ENCODE measurements at places on chromosomes 6 and 20.

- no peak for DNase-seq
Observed at GRCh38 chr6:24838081-24838480, 39.4 kb upstream of the ARMH2 start.

DNA sequence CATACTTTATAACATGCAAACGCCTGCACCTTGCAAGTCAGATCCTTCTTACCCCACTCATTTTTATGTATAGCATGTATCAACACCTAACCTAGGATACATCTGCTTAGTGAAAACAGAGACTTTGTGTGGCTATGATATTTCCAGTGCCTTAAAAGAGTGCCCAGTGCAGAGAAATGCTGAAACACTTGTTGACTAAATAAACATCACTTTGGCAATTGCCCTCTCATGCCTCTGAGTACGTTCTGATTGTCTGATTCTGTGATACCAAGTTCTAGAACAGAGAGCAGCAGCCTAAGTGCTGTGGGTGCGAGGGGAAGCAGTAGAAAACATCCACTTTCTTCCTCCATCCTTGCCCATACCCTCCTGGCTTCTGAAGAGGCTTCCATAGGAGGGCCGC lies 13.6 kb downstream of the PLEKHG1 start:
- DNase-seq = no peak

GRCh38 chr6:109262261-109262660 lies 120.0 kb downstream of the CD164 start:
- DNase-seq = no peak

DNA sequence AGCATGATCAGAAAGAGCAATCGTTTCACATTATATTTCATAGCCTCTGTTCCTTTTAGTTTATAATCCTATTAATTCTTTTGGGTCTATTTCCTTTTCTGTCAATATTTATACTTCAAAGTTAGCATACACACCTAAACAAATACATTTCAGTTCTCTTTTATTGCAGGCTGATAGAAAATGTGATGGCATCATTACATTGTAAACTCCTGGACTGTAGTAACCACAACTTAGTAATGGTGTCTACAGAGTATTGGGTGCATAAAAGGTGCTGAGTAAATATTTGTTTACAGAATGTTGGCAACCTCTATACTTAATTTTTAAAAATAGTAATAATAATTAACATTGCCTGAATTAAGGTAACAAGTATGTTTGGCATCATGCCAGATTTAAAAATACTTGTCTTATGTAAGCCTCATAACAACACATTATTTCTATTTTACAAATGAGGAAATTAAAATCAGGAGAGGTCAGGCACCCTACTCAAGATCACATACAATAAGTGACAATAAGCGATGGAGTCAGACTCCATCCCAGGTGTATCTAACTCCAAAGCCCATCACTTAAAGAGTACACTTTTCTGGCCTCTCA lies 195.0 kb downstream of the UBE3D start:
- DNase-seq = no peak

GRCh38 chr6:148835920-148836441 lies 89.2 kb downstream of the UST start:
- DNase-seq = no peak

- DNase-seq = no peak
Observed at GRCh38 chr6:143218233-143218632, 157.5 kb downstream of the AIG1 start.

GRCh38 chr6:68778356-68779020 lies 143.4 kb downstream of the ADGRB3 start:
- DNase-seq = peak; percentile 38

GRCh38 chr20:39019805-39020325 lies 57.7 kb downstream of the DHX35 start:
- DNase-seq = no peak

- no peak for DNase-seq
Observed at GRCh38 chr6:37696841-37697662, 631 bp downstream of the MDGA1 start.

DNA sequence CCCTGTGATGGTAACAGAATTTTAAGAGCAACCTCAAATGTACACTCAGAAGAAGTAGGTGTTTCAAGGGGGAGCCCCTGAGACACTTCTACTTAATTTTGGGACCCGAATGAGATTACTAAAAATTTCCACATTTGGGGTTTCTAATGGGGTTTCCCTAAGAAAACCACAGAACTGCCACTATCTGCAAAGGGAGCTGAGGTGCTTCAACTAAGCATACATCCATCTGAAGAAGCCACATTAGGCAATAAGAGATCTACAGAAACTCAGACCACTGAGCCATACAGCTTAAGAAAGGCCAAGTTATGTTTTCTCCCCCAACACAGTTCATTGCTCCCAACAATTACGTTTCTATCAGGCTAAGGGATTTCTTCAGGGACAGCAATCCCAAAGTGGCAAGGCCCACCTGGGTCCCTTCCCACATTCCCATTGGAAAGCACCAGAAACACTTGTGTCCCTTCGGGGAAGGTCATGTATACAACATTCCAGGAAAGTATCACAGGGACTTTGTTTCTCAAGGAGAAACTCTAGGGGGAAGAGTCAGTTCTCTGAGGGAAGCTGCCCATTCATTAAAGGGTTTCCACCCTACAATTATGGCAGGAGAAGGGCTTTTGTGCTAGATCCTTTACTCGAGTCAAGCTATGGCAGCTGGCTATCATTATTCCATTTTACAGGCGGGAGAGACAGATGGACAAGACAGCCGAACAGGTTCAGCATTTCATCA lies 5.0 kb downstream of the BCL2L1 start:
- DNase-seq = no peak

DNA sequence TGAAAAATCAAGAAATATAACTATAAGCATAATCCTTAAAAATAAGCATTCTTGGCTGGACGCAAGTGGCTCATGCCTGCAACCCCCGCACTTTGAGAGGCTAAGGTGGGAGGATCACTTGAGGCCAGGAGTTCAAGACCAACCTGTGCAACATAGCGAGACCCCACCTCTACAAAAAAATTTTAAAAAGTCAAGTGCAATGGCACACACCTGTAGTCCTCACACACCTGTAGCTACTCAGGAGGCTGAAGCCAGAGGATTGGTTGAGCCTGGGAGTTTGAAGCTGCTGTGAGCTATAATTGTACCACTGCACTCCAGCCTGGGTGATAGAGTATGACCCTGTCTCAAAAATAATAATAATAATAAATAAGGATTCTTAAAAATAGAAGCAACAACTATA lies 109.0 kb downstream of the KHDC1L start:
- DNase-seq = no peak

GRCh38 chr20:63651942-63652191 lies 1.4 kb downstream of the STMN3 start:
- DNase-seq = no peak

- no peak for DNase-seq
Observed at GRCh38 chr6:14380086-14380820, 262.7 kb downstream of the CD83 start.

DNA sequence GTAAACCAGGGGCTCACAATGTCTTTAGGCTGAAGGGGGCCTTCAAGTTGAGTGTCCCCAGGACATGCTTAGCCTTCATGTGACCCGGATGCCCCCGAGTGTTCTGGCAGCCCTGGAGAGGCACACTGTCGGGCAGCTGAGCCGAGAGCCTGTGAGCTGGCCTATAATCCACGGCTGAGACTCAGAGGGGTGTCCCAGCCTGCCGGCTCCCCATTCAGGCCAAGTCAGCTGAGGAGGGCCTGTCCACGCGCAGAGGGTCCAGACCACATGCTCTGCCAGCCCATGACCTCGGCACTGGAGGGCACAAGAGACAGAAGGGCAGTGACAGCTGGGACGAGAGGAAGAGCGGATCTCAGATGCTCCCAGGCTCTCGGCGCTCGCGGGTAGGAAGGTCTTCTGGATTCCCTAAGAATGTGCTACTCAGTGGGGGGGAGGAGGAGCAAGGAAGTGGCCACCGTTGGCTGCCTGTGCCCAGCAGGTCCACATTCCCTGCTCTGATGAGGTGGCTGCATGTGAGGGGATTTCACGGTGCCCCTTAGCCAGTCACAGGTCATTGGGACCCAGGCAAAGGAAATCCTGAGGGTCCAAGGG lies 224.7 kb downstream of the NRN1 start:
- no peak for DNase-seq

- peak; percentile 49 for DNase-seq
Observed at GRCh38 chr20:45987108-45987780, 15.2 kb upstream of the ZNF335 start.

All from mesothelial cell of epicardium (in vitro differentiated cells).